ENCODE measurements at places on chromosomes 16 and 17.

DNA sequence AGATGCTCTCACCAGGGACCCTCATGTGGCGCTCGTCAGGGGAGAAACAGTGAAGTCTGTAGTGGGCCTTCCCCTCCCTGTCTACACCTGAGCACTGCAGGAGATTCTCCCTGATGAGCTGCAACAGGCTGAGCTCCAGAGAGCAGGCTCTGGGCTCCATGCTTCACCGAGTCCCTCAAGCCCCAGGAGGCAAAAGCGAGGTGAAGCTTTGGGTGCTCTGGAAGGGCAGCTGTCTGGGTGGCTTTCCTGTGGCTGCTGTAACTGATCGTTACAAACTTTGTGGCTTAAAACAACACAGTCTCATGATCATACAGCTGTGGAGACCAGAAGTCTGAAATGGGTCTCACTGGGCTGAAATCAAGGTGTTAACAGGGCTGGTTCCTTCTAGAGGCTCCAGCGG lies 12.1 kb upstream of the CD300LD start:
- no peak for DNase-seq

- DNase-seq, result no peak
These were observed 17.4 kb upstream of the ZFPM1 start for GRCh38 chr16:88435437-88436355.

DNA sequence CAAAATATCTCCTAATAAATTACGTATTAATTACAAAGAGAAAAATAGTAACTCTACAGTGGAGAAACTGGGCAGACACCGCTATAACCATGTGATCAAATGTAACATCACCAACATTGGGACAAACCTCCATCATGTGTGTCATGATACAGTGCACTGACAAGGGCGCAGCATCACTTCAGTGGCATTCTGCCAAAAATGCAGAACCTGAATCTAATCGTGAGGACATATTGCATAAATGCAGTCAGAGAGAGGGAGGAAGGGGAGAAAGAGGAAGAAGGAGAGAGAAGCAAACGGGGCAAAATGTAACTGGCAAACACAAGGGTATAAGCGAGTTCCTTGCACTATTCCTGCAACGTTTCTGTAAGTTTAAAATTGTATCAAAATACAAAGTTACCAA lies 74.2 kb upstream of the MARCHF10 start:
- no peak for DNase-seq

DNA sequence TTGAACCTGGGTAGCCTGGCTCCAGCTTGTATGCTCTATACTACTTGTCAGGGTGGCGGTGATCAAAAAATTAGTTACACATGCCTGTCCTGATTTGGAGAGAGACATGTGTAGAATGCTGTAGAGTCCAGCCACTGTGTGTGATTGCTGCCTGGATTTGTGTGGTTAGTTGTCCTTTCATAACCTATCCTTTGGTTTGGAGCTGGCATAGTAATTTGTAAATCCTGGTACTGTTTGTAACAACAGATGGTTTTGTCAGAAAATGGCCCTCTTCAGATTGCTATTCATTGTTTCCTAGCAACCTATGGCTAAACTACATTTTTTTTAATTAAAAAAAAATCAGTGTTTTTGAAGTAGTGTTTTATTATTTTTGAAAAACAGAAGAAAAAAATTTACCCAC lies 30.5 kb downstream of the ETV4 start:
- DNase-seq, result no peak

GRCh38 chr17:80919331-80920311 lies 72.0 kb upstream of the CHMP6 start:
- no peak for DNase-seq

DNA sequence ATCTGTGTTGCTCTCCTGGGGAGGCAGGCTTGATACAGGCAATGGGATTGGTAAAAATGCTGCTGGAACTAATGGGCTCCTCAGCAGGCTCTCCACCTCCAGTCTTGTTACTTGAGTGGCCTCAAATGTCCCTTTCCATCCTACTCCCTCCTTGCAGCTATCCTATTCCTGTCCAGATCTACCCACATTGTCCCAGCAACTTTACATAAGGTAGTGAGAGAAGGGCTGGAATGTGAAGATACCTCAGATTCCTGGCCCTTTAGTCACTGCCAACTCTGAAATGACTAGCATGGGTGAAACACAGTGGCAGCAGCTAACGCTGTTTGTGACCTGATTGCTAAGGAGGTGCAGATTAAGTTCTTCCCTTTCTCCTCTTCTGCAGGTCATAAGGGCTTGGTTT lies 210.1 kb upstream of the HS3ST4 start:
- no peak for DNase-seq

GRCh38 chr16:20874088-20874581 lies 26.0 kb downstream of the DCUN1D3 start:
- peak; percentile 16 for DNase-seq

GRCh38 chr17:77419547-77420094 lies 278.9 kb downstream of the SEC14L1 start:
- DNase-seq, result no peak

DNA sequence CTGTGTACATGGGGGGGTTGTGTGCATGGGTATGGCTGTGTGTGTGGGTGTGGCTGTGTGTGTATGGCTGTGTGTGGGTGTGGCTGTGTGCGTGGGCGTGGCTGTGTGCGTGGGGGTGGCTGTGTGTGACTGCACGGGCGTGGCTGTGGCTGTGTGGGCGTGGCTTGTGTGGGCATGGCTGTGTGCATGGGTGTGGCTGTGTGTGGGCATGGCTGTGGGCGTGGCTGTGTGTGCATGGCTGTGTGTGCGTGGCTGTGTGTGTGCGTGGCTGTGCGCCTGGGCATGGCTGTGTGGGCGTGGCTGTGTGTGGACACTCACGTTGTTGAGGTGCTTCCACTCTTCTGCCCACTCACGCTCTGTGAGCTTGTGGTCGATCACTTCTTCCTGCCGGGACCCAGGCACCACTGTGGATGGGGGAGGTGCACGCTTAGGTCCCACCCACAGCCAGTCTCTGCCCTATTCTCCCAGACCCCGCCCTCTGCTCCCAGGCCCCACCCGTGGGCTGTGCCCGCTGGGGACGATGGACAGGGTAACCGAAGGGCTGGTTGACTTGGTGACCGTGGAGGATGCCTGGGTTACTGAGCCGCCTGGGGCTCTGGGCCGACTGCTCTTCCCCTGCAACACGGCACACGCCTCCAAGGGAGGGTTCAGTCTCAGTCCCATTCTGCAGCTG lies 16.0 kb upstream of the PABPN1L start:
- no peak for DNase-seq

DNA sequence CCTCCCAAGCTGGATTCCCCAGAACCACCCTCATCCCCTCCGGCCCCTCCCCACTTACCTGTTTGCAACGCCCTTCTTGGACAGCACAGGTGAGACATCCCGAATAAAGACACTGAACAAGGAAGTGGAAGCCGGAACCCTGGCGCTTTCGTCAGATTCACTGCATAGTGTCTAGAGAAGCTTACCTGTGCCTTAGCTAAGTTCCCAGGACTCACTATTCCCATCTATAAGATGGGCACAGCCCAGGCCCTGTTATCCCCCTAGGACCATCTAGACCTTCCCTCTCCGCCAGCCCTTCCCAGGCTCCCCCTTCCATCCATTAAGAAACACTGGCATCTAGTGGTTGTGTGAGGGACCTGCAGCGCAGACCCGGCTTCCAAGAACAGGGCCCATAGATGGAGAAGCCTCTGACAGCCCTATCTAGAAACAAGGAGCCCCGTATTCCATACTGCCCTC lies 26.9 kb upstream of the RPL38 start:
- DNase-seq, result peak; percentile 64

- no peak for DNase-seq
These were observed 12.1 kb downstream of the TMC6 start for GRCh38 chr17:78116411-78116810.

DNA sequence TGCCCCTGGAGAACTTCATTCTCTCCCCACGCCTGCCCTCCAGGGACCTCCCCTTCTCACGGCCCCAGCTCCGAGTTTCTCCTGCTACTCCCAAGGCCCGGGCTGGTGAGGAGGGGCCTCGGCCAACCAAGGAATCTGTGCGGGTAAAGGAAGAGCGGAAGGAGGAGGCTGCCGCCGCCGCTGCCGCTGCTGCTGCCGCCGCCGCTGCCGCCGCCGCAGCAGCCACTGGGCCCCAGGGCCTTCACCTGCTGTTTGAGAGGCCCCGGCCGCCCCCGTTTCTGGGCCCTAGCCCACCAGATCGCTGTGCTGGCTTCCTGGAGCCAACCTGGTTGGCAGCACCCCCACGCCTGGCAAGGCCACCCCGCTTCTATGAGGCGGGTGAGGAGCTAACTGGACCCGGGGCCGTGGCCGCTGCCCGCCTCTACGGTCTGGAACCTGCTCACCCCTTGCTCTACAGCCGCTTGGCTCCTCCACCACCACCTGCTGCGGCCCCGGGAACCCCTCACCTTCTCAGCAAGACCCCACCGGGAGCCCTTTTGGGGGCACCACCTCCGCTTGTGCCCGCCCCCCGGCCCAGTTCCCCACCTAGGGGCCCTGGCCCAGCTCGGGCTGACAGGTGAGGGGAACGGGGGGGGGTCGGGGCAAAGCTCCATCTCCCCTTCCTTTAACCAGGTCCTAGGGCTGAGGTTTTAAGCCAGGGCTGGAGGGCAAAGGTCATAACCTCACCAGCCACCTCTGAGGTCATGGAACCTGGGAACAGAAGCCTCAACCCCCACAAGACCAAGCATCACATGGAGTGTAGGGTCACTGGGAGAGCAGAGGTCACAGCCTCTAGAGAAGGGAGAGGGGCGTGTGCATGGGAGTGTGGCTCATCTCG lies 11.0 kb downstream of the FBRS start:
- no peak for DNase-seq

DNA sequence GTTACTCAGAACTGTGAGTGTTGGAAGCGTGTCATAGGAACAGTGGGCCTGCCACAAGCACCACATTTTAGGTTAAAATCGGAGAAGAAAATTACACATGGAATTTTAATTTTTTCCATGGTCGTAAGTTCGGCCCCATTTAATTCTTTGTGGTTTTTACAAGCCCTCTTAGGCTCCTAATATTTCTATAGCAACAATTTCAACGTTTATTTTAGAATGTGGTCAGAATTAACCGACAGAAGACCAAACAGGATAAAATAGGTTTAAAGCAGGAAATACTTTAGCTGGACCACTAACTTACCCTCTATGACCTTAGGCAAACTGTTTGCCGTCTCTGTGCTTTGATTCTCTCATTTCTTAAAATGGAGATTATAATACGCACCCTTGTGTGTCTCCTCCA lies 69.9 kb downstream of the FTO start:
- no peak for DNase-seq

GRCh38 chr17:57379237-57379894 lies 123.0 kb downstream of the MSI2 start:
- peak; percentile 48 for DNase-seq

DNA sequence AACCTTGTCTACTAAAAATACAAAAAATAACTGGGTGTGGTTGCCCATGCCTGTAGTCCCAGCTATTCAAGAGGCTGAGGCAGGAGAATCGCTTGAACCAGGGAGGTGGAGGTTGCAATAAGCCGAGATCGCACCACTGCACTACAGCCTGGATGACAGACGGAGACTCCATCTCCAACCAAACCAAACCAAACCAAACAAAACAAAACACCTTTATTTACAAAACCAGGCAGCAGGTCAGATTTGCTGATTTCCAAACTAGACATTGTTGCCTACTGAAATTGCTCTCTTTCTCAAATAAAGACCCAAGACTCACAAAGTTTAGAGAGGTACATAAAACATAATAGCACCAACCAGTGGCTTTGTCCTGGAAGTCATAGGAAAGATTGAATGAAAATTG lies 5.7 kb upstream of the TMEM238L start:
- no peak for DNase-seq

GRCh38 chr16:17331991-17332390 lies 138.8 kb downstream of the XYLT1 start:
- no peak for DNase-seq

DNA sequence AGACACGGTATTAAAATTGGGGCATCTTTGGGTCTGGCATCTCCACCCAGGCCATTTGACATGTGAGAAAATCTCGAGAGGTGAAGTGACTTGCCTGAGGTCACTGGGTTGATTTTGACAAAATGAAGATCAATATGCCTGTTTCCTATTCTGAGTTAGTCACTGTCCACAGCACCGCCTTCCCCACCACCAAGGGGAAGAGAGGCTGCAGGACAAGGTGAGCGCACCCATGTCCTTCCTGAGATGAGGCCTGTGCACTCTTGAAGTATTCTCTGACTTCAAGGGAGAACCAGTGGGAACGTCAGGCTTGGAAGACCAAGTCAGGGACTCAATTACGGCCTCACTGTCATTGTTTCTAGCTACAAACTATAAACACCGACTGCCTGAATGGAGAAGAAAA lies 49.9 kb upstream of the WSB1 start:
- DNase-seq, result no peak

Measured in hepatic stellate cell (primary cell).